ENCODE measurements at places on chromosomes 2 and 18.

GRCh38 chr2:1968988-1969700, 224.8 kb upstream of the PXDN start:
- no peak for DNase-seq

- DNase-seq = no peak
These were observed 57.3 kb downstream of the VIT start for GRCh38 chr2:36753706-36754221.

GRCh38 chr2:37366773-37367172, 22.3 kb downstream of the QPCT start:
- no peak for DNase-seq

DNA sequence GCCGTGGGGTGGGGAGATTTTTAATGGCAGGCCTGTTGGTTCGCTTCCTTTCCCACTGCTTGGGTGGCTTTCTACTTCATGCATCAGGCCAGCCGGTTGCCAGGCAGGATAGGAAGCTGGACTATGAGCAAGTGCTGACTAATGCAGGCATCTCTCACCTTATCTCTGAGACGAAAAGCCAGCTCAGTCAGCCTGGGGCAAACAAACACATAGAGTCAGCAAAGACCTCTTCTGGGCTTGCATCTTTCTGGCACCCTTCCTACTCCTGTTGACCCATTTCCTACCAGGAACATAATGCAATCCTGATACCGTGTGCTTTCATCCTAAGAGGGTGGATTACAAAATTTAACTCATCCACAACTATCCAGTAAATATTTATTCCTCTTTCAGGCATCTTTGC, 416.6 kb upstream of the MEX3C start:
- no peak for DNase-seq

DNA sequence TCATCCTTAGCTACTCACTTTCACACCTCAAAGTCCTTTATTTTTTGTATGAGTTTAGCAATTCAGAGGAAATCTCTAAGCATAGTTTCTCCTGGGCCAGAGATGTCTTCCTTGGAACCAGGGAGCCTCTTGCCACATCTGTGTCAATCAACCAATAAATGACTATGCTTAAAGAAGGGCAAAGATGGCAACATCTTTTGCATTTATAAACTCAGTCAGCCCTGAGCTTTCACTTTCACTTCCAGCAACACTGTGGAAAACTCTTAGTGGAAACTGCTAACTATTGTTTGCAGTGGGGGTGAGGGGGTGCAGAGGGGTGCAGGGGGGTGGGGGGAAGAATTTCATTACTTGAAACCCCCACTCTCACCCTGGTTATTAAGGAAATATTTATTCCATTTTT, 3.4 kb downstream of the ACVR1C start:
- DNase-seq = no peak

DNA sequence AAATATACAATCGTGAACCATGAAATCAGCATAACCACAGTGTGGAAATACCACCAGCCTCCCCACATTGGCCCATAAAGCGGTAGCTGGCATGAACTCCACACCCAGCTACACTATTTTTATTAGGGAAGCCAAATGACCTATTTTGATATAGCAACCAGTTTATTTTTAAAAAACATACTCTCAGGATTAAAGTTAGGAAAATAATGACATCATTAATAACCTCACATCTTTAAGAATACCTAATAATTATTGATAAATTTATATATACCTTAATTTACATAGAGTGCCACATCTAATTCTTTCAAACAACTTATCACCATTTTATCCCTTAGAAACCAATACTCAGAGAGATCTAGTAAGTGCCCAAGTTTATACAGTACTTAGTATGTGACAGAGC, 692.0 kb upstream of the PKDCC start:
- no peak for DNase-seq

DNA sequence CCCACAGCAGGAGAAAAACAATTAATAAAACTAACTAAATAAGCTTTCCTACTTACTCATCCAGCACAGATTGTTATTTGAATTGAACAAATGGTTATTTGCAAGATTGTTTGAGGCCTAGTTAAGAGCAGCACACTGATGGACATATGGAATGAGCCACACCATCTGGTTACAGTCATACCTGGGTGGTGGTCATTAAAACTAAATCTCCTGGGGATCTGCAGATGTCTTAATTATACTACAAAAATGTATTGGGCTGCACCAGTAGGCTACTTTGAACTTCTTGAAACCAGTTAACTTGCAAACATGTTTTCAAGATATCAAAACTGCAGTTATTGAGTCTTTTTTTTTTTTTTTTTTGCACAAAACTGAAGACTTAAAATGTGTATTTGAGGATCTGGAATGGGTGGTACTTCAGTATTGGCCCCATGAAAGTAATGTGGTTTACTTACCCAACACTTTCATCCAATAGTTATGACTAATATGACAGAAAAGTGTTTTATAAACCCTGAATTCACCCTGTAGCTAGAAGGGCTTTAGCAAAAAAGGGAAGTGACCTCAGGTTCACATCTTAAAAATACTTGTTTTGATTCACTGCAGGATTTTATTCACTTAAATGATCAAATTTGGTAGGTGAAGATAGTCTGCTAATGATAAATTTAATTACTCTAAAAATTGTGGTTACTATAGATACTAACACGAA, 10.8 kb downstream of the AGFG1 start:
- DNase-seq = no peak

Data from amygdala (tissue), 56 donors.